A549 treated with ZK216348 at 1 μM for 4 hours (cell line): ENCODE measurements at places on chromosomes 5 and 9. TPM values are rescaled to one million over a fixed set of nuclear protein-coding genes. Genes with fewer than 3 reads are reported as not detected.

The WNT8A gene
- not detected in 5 replicates for total RNA-seq

The FGFR4 gene
- 10.3 to 26.0 TPM (median 25.5 TPM) in 5 replicates for total RNA-seq

The FOXI1 gene
- not detected in 5 replicates for total RNA-seq

The AMBP gene
- 6.1 to 9.0 TPM (median 6.5 TPM) in 5 replicates for total RNA-seq

The IFNK gene
- not detected in 5 replicates for total RNA-seq

The GKAP1 gene
- total RNA-seq = 4.0 to 7.5 TPM (median 5.8 TPM) in 5 replicates

The IRF1 gene
- total RNA-seq = 24.7 to 35.2 TPM (median 33.1 TPM) in 5 replicates

The PLEKHG4B gene
- total RNA-seq = 0.50 to 1.7 TPM (median 1.0 TPM) in 5 replicates

The SH3GL2 gene
- 0.05 to 0.21 TPM (median 0.13 TPM) in 3 of 5 replicates, not detected in the others for total RNA-seq

The CTNND2 gene
- total RNA-seq = 0.13 TPM in 1 of 5 replicates, not detected in the others

The RNF183 gene
- total RNA-seq = not detected in 5 replicates

The EFNA5 gene
- 18.9 to 27.3 TPM (median 26.4 TPM) in 5 replicates for total RNA-seq

The CDX1 gene
- total RNA-seq = not detected in 5 replicates

The PCDHA1 gene
- total RNA-seq = 0.14 to 0.48 TPM (median 0.19 TPM) in 5 replicates

The NPDC1 gene
- 26.4 to 93.7 TPM (median 81.5 TPM) in 5 replicates for total RNA-seq

The RETREG1 gene
- total RNA-seq = 2.8 to 3.7 TPM (median 3.6 TPM) in 5 replicates

The LHX2 gene
- 2.9 to 5.0 TPM (median 4.5 TPM) in 5 replicates for total RNA-seq

The PRDM9 gene
- total RNA-seq = not detected in 5 replicates

The OGN gene
- total RNA-seq = not detected in 5 replicates

The AK8 gene
- 0.43 to 1.4 TPM (median 1.2 TPM) in 5 replicates for total RNA-seq

The LURAP1L gene
- total RNA-seq = 17.8 to 27.0 TPM (median 22.9 TPM) in 5 replicates

The TEK gene
- total RNA-seq = 0.06 to 0.12 TPM (median 0.07 TPM) in 5 replicates

The ATG12 gene
- 33.7 to 56.8 TPM (median 53.4 TPM) in 5 replicates for total RNA-seq

The SHC3 gene
- total RNA-seq = 0.36 to 0.58 TPM (median 0.47 TPM) in 5 replicates

The SPINK5 gene
- not detected in 5 replicates for total RNA-seq

The ORM2 gene
- total RNA-seq = not detected in 5 replicates

The PHF19 gene
- 80.2 to 138 TPM (median 115 TPM) in 5 replicates for total RNA-seq

The TLX3 gene
- not detected in 5 replicates for total RNA-seq

The PTPN3 gene
- 13.1 to 17.4 TPM (median 16.5 TPM) in 5 replicates for total RNA-seq

The TMC1 gene
- total RNA-seq = 0.08 to 0.19 TPM (median 0.14 TPM) in 3 of 5 replicates, not detected in the others

The PRLR gene
- 0.04 to 0.39 TPM in 2 of 5 replicates, not detected in the others for total RNA-seq

The PCDHA12 gene
- 2.1 to 3.6 TPM (median 2.7 TPM) in 5 replicates for total RNA-seq

The TMEM167A gene
- total RNA-seq = 59.7 to 80.0 TPM (median 70.0 TPM) in 5 replicates

The PRR7 gene
- total RNA-seq = 12.4 to 41.6 TPM (median 34.4 TPM) in 5 replicates

The NFIB gene
- 6.1 to 12.1 TPM (median 10.8 TPM) in 5 replicates for total RNA-seq

The FGF10 gene
- total RNA-seq = not detected in 5 replicates

The NIM1K gene
- total RNA-seq = 0.16 to 0.39 TPM (median 0.23 TPM) in 4 of 5 replicates, not detected in the other

The POLR3G gene
- 9.2 to 19.3 TPM (median 17.2 TPM) in 5 replicates for total RNA-seq

The PCDHB5 gene
- total RNA-seq = 1.2 to 2.1 TPM (median 1.4 TPM) in 5 replicates

The GAS1 gene
- total RNA-seq = 0.08 to 0.22 TPM (median 0.16 TPM) in 4 of 5 replicates, not detected in the other

The TMOD1 gene
- 1.7 to 2.9 TPM (median 2.3 TPM) in 5 replicates for total RNA-seq

The PRRX2 gene
- total RNA-seq = 3.6 to 12.5 TPM (median 11.3 TPM) in 5 replicates

The PCDHB15 gene
- total RNA-seq = 0.09 to 0.14 TPM in 2 of 5 replicates, not detected in the others

The WNK2 gene
- 3.1 to 7.9 TPM (median 7.8 TPM) in 5 replicates for total RNA-seq

The SPINK6 gene
- 0.52 to 1.7 TPM (median 0.65 TPM) in 3 of 5 replicates, not detected in the others for total RNA-seq

The SLC6A18 gene
- total RNA-seq = not detected in 5 replicates

The HACD4 gene
- total RNA-seq = 0.69 to 1.1 TPM (median 1.0 TPM) in 5 replicates

The CDKN2B gene
- not detected in 5 replicates for total RNA-seq

The ITGA2 gene
- 11.7 to 21.3 TPM (median 17.2 TPM) in 5 replicates for total RNA-seq
